Progenitor cell of endocrine pancreas (in vitro differentiated cells): ENCODE measurements at places on chromosomes 6 and 20. TPM values are rescaled to one million over a fixed set of nuclear protein-coding genes. Genes with fewer than 3 reads are reported as not detected.

POM121L2 gene
- not detected in 2 replicates for total RNA-seq

LRFN2 gene
- 0.14 and 0.18 TPM in 2 replicates for total RNA-seq

THBS2 gene
- 0.04 TPM in 1 of 2 replicates, not detected in the other for total RNA-seq

GRCh38 chr6:90072501-90072900, 178.2 kb downstream of the GJA10 start:
- no peak for DNase-seq

GRM1 gene
- 0.40 and 0.41 TPM in 2 replicates for total RNA-seq

RSPH3 gene
- 8.9 and 10.5 TPM in 2 replicates for total RNA-seq

PGBD1 gene
- total RNA-seq: 11.4 and 11.7 TPM in 2 replicates

- DNase-seq: no peak
These were observed 93.7 kb downstream of the TCP11 start for GRCh38 chr6:35047265-35048011.

DNA sequence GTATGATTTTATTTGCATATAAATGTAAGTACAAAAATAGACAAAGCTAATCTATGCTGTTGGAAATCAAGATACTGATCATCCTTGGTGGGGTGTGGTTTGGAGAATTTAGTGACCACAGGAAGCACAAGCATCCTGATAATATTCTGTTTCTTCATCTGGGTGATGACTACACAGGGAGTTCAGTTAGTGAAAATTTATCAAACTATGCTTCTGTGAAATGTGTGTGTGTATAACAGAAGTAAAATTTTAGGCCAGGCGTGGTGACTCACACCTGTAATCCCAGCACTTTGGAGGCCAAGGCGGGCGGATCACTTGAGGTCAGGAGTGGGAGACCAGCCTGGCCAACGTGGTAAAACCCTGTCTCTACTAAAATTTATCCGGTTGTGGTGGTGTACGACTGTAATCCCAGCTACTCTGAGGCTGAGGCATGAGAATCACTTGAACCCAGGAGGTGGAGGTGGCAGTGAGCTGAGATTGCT, 20.6 kb downstream of the ENPP3 start:
- no peak for DNase-seq

ADGB gene
- 0.04 TPM in 1 of 2 replicates, not detected in the other for total RNA-seq

GRCh38 chr6:143501851-143502250, 9.7 kb downstream of the FUCA2 start:
- no peak for DNase-seq

DNA sequence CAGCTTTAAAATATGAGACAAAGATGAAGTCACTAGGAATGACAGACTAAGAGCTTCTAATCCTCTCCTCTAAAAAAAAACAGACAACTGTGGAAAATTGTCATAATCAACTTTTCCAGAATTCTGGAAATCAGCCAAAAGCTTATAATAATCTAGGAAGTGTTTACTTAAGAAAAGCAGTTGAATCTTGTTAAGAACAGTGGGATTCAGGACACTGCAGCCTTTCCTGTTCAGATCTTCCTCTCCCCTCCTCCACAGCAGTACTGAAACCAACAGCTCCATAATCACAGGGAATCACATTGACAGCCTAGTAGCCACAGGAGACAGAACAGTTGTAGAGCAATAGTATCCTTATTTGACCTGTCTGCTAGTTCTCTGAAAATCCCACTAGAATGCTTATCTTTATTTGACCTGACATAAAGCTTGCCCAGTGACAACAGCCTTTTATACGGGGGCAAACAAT, 41.6 kb downstream of the IBTK start:
- DNase-seq: no peak

- peak; percentile 27 for DNase-seq
These were observed 417 bp downstream of the VAPB start for GRCh38 chr20:58389324-58389967.

DNA sequence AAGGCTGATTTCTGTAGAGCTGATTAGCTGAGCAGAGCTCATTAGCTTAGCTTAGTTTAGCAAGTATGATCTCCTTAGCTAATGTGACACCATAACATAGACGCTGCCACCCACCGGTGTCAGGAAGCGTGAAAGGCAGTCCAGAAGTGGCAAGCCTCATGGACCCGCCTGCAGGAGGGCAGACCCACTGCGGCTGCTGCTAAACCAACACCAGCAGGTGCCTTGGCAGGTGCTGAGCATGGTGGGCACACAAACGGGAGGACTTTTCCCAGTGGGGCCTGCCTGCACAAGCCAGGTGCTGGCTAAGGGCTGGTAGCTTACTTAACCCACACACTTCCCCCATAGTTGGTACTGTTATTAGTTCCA, 22.7 kb downstream of the ZDHHC14 start:
- DNase-seq: no peak

- no peak for DNase-seq
These were observed 114.7 kb downstream of the NFATC2 start for GRCh38 chr20:51427651-51428291.

GRCh38 chr6:149942461-149942829, 631 bp downstream of the ULBP2 start:
- no peak for DNase-seq

PROCR gene
- total RNA-seq: 0.51 and 0.55 TPM in 2 replicates

- no peak for DNase-seq
These were observed 71.3 kb upstream of the TOX2 start for GRCh38 chr20:43843096-43843964.

GRCh38 chr6:155378724-155379123, 64.4 kb upstream of the TFB1M start:
- DNase-seq: no peak

DNA sequence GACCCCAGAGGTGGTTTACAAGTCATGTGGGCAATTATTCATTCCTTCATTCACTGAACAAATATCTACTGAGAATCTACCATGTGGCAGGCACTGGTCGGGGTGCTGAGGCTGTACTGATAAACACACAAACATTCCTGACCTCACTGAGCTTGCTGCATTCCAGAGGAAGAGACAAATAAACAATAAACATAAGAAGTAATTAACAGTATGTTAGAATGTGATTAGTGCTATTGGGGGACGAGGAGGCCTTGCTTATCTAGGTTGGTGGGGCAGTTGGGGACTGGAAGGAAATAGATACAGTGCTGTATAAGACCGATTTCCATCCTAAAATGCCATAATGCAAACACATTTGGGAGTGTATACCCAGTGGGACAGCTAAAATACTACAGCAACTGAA, 44.1 kb downstream of the MAK start:
- DNase-seq: no peak

GRCh38 chr6:127937102-127937501, 36.2 kb upstream of the THEMIS start:
- DNase-seq: no peak

DNA sequence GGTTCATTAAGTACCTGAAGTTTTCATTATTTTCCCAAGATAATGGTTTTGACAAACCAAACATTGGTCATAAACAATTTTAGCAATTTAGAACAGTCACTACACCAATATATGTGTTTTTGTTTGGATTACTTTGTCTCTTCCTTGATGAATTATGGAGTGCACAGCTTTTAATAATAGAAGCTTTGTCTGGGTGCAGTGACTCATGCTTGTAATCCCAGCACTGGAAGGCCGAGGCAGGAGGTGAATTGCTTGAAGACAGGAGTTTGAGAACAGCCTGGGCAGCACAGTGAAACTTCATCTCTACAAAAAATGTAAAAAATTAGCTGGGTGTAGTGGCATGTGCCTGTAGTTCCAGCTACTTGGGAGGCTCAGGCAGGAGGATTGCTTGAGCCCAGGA, 89.4 kb upstream of the ANKEF1 start:
- DNase-seq: no peak

DNA sequence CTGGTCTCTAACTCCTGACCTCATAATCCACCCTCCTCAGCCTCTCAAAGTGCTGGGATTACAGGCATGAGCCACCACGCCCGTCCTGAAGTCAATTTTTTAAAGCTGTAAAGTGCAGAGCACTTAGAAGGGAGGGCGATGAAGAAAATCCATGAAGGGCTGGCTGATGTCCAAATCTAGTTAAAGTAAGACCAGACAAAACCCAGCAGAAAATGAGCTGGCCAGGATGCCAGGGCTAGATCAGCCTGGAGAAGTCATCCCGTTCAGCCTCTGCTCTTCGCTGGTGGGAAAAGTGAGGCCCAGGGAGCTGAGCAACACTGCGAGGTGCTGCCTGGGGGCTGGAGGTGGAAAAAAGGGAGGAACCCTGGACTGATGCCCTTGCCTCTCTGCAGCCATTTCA, 3.1 kb downstream of the BPIFB4 start:
- no peak for DNase-seq

PDE7B gene
- total RNA-seq: 0.07 TPM in 1 of 2 replicates, not detected in the other

RGS17 gene
- total RNA-seq: 1.7 and 2.6 TPM in 2 replicates

DNA sequence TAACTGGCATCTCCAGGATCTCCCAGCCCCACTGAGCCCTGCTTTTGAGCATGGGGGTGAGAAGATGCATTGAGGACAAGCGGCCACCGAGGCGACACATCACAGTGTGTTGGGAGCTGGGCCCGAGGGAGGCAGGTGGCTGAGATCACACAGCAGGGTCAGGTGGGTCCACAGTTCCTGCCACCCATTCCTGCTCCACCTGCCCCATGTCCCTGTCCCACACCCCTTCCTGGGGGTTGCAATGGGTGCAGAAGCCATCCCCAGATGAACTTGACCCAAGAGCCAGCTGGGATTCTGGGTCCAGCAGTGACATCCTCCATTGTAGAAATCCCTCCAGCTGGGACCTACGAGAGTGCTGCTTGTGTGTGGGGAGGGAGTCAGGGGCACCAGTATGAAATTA, 1.0 kb downstream of the TGM2 start:
- no peak for DNase-seq

- DNase-seq: no peak
These were observed 588.9 kb downstream of the RNF144B start for GRCh38 chr6:18976091-18976490.

DNMT3B gene
- 15.4 and 15.9 TPM in 2 replicates for total RNA-seq

ABRACL gene
- 71.6 and 80.1 TPM in 2 replicates for total RNA-seq

C6orf132 gene
- total RNA-seq: 11.8 and 14.5 TPM in 2 replicates

DNA sequence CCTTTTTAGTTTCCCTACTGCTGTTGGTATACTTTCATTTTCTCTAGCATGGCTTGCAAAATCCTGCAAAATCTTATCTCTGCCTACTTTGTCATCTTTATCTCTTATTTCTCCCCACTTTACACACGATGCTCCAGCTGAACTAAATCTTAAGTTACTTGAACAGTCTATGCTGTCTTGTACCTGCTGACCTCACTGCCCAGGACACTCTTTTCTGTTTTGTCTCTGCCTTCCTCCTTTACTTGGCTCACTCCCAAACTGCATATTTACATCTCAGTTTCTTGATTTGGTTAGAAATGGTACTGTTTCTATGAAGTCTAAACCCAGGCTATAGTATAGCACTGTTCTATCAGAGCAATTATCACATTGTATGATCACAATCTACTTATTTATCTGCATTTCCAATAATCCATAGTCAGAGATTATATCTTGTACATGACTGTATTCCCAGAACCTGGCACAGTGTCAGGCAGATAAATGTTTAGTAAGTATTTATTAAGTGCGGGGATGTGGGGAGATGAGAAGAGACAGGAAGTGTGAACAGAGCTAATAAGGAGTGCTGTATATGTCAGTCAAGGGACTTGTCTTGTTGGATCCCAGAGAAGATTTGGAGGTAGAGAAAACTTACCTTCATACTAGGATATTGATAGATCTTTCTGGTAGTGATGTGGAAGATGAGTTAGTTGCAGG, 57.6 kb downstream of the ADGRG6 start:
- no peak for DNase-seq

FHL5 gene
- total RNA-seq: not detected in 2 replicates

DNA sequence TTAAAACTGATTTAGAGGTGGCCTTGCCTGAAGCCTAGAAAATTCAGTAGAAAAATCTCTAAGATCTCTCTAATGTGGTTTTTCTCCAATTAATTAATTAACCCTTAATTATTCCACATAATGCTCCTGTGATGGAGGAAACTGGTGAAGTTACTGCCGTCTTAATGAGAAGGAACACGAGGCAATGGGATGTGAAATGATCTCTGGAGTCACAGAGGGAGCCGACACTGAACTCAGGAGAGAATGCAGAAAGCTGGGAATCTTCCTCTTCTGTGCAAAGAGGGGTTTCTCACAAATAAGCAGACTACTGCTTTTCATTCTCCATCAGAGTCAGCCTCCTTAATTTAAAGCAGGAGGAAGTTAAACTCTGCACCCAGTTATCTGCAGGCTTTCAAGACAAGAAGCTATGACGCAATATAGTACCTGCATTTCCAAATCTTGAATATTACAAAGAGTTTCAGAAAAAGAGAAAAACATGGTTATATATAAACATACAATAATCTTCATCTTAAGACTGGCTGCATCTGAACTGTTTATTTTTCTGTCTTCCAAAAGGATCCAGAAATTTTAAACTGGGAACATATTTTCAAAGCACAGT, 18.1 kb upstream of the SNRPB2 start:
- DNase-seq: no peak

FGD2 gene
- not detected in 2 replicates for total RNA-seq

- no peak for DNase-seq
These were observed 326.6 kb downstream of the NRN1 start for GRCh38 chr6:5680095-5680494.

DNA sequence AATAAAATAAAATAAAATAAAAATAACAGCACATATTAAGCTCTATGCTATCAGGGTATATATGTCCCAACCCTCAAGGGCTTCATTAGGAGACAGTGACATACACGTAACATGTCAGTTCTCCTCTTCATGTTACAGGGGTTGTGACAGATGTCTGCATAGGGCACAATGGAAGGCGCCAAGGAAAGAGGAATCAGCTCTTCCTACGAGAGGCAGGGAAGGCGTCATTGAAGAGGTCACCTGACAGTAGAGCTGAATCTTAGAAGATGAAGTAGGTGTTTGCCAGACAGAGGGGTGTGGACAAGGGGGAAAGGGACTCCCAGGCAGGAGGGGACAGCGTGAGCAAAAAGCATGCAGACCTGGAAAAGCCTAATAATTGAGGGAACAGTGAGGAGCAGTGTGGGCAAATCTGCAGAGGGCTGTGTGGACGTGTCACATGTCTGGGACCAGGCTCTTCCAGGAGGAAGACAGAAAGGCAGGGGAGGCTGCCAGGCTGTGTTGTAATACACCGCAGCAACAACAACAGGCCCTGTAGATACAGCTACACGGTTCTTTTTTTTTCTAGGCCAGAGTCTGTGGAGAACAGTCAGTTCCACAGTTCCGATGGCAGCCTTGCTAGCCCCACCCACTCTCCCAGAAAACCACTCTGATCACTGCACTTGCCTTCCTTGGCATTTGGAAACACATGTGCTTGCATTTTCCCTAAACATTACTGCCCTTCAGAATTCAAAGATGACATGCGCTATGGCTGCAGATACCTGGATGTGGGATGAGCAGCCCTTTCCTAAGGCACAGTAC, 2.5 kb upstream of the FKBP5 start:
- no peak for DNase-seq

- DNase-seq: no peak
These were observed 188.8 kb downstream of the TMEM242 start for GRCh38 chr6:157134402-157135047.

CYP24A1 gene
- not detected in 2 replicates for total RNA-seq

DNA sequence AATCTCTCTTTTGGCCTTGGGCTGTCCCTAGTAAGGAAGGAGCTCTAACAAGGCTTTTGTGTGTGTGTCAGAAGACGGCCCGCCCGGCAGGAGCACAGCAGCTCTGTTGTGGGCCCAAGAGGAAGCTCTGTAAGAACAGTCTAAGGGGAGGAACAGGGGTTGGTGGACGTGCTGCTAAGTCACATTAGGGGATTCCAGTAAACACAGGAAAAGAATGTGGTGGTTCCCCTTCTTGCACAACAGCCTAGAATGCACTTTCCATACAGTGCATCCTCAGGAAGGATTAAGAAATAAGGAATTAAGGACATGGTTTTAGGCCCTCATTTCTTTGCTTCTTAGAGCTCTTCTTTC, 114.5 kb downstream of the RNF144B start:
- DNase-seq: no peak

TTI1 gene
- 45.8 and 51.9 TPM in 2 replicates for total RNA-seq

GRCh38 chr6:118501765-118502164, 46.3 kb upstream of the PLN start:
- no peak for DNase-seq

- no peak for DNase-seq
These were observed 6.6 kb upstream of the SAMHD1 start for GRCh38 chr20:36957875-36958667.
